ENCODE measurements at places on chromosomes 4 and X.

DNA sequence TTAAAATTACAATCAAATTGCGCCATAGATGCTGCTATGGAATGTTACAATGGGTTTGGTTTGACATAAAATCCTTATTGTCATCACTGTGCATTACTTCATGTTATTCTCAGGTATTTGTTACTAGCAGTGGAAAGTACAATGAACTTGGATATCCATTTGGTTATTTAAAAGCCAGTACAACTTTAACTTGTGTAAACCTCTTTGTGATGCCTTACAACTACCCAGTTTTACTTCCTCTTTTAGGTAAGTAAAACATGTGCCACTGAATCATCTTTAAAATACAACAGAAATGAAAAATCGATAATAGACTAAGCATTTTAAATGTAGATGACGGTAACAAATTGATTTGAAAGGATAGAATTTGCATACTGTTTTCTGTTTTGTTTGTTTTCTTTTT is 35.6 kb downstream of the INTS6L start:
- DNase-seq = no peak

- no peak for DNase-seq
These were observed 614.5 kb downstream of the TMA16 start for GRCh38 chr4:164108971-164109370.

DNA sequence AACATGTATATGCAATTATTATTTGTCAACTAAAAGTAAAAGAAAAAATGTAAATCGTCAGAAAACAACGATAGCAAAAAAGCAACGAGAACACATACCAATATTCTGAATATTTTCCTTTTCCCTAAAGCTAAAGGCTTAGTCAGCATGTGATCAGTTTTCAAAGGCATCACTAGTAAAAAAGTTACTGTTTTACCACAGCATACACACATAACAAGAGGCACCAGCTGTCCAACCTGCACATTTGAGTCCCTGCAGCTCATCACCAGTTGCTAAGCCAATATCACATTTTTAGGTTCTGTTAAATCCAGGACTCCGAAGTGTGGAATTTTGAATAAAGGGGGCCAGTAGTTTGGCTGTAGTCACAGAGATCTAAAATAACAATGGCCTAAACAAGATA is 203.8 kb downstream of the ADGRA3 start:
- DNase-seq = no peak

DNA sequence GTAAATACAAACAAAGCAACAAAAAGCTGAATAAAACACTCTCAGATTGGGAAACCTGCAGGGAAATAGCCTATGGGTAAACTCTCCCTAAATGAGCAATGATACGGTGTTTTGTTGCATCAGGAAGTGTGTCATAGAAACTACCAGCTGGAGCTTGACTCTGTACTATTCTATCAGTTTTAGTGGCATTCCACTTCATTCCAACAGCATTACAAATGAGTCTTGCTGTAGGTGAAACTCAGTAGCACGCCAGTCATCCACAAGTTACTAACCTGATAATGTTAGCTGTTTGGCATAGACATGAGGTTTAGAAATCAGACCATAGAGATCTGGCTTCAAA is 24.9 kb downstream of the FGFBP1 start:
- DNase-seq = no peak

DNA sequence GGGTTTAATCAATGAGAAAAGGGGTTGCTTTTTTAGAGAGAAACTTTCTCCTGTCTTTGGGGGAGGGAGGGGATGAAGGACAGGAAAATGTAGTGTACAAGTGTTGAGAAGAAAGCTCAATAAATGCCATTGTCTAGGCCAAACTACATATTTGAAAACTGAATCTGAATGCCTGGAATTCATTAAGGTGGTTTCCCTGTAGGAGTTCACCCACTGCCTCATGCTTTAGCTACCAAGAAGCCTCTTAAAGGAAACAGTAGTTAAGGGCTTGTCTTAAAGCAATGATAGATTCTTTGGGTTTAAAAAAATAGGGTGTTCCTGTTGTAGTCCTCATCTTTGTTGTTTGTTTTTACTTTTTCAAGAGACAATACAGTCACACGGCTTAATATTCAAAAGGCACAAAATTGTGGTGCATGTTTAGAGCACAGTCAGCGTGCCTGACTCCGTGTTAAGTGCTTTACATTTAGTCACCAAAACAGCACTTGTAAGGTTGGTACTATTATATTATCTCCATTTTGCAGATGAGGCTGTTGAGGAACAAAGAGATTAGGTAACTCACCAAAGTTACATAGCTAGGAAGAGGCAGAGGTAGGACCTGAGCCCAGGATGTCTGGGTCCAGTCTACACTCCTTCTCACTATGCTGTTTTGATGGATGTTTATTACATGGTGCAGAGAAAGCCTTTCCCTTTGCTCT is 46.0 kb downstream of the FNIP2 start:
- no peak for DNase-seq

- DNase-seq = no peak
These were observed 365.4 kb downstream of the DHRSX start for GRCh38 chrX:2135421-2135820.

- no peak for DNase-seq
These were observed 47.8 kb upstream of the DDX53 start for GRCh38 chrX:22952010-22952409.

DNA sequence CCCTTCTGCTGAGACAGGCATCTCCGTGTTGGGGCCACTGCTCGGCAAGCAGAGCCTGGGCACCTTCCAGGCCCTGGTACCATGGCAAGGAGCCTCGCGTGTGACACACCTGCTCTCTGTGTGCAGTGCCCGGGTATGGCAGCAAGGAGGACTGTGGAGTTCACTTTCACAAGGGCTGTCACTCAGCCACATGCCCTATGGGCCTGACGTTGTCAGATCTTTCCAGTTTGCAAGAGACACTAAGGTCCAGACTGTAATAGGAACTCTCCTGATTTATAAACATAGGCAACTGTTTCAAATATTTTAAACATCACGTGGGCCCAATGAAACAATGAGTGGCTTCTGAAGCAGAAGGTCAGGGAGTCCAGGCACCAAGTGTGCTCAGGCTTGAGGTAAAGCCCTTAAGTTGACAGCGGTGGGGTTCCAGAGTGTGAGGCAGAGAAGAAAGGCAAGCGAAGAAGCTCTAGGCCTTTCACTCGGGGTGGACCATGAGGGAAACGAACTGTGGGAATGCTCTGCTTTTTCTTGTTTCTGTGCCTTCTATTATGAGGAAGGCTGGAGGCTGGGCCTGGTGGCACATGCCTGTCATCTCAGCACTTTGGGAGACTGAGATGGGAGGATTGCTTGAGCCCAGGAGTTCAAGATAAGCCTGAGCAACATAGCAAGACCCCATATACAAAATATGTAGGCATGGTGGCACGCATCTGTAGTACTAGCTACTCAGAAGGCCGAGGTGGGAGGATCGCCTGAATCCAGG is 108.6 kb upstream of the TRIM2 start:
- DNase-seq = no peak

DNA sequence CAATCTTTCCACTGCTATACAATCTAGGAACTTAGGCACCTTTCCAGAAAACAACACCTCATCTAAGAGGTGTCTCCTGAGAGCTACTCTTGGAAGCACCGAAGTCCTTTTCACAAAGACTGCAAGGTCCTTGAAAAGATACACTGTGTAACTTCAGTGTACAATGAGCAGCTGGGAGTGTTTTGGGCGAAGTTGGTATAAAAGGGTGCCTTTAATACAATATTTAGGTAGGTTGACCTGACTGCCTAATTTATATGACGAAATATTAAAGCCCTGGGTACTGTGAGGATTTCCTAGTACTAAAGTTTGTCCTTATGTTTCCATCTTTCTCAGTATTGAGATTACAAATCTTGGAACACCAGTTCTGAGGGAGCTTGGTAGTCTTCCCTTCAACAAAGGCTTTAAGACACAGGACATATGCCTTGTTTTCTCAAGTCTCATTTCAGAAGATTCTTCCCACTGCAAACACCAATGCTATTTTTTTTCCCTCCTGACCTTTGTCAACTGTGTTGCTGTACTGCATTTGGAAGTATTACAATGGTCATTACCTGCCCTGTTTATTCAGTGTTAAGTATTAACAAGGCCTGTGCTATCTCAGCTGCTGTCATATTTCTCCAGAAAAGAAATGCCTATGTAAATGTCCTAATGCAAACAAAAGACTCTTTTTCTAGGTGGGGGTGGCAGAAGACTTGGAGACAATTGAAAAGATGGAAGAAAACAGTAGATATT is 134.2 kb downstream of the MAML3 start:
- no peak for DNase-seq

- DNase-seq = no peak
These were observed 39.6 kb downstream of the PDLIM5 start for GRCh38 chr4:94491322-94491721.

DNA sequence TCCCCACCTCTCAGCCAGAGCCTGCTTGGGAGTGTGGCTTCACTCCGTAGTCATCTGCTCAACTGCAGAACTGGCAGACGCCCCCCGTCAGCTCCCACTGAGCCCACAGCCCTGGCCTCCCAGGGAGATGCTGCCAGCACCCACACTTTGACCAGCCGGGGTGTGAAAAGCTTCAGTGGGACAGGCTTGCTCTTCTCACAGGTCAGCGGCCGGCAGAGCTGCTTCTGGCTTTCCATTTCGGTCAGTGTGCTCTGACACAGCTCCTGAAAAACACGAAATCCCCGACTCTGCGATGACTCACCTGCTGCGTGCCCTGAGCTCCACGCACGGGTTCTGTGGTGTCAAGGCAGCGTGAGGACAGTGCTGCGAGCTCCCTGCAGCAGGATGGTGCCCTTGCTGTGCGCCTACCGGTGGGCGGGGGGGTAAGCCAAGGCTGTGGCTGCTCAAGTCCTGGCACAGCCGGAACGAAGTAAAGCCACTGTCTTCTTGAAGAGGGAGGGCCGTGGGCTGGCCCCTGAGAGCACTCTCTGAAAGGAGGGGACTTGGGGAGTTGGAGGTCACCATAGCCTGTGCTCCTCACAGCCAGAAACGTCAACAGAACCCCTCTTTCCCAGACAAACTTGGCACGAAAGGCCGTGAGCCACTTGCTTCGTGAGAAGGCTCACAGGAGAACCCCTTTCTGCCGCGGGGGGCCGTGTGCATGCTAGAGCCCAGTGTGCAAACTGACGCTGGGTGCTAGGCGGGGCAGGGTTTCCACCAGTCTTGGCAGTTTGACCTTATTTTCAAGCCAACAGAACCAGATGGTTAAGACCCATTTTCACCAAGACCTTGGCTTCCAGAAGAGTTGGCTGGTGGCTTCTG is 23.6 kb downstream of the NOP14 start:
- no peak for DNase-seq

DNA sequence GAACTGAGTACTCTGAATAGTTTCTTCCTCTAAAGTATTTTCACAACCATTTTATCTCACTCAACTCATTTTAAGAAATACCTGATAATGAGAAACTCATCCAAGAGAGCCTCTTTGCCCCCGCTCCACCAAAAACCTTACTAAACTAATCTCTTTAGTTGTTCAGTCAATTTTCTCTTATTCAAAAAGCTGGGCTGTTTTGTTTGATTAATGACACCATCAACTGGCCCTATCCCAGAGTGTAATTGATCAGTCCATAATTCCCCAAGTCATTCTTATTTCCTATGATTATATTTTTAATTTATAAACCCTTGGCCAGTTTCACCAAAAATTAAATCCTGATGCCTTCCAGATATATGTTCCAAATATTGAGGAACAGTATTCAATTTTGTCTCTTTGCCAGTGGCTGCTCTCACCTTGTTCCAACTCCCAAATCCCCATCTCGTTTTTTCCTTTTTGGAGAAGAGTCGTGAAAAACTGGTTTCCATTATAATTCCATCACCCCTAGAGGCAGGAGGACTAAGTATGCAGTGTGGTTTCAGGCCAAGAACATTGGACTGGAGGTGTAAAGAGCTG is 10.4 kb downstream of the LIMCH1 start:
- no peak for DNase-seq

DNA sequence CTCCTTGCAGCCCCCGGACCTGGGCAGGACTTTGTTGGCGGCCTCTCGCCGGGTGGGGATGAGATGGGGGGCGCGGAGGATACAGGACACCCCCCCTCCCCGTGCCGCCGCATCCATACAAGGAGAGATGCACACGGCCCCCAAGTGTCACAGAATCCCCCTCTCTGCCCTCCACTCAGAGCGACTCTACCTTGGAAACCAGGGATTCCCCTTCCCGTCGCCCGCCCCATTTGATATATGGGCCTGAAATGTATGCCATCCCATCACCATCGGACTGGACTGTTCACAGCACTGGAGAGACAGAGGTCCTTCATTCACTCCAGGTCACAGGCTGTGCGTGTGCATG is 426 bp downstream of the PORCN start:
- no peak for DNase-seq

DNA sequence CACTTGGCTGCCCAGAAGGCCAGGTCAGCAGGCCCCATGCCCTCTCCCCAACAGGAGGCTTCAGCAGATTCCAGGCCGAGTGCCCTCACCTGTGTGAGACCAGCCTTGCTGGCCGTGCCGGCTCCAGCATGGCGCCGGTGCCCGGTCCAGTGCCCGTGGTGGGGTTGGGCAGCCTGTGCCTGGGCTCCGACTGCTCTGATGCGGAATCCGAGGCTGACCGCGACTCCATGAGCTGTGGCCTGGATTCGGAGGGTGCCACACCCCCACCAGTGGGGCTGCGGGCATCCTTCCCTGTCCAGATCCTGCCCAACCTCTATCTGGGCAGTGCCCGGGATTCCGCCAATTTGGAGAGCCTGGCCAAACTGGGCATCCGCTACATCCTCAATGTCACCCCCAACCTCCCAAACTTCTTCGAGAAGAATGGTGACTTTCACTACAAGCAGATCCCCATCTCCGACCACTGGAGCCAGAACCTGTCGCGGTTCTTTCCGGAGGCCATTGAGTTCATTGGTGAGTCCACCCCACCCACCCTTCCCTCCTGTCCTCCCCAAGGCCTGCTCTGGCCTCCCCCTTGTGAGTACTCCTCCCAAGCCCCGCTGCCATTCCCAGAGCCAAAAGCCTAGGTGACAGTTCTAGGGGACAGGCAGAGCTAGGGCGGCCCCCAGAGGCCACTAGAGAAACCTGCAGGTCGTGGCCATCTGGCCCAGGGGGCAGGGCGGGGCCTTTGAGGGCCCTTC is 2.3 kb downstream of the DUSP9 start:
- peak; percentile 16 for DNase-seq

DNA sequence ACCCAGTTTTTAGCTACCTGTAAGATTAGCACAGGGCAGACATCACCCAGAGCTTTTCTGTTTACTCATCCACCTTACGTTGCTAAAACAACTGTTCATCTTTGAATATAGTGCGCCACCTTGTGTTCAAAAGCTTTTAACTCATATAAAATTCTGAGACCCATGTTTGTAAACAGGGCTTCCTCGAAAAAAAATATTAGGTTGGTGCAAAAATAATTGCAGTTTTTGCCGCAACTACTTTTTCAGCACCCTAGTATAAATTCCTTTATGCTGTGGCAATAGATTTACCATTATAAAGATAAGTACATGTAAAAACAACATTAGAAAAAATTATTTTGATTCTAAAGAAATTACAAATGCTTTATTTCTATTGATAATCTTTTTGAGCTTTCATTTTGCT is 147.9 kb downstream of the LRBA start:
- DNase-seq = peak; percentile 17

GRCh38 chr4:69744157-69744478 is 16.3 kb downstream of the SULT1B1 start:
- DNase-seq = no peak

Measured in activated gamma-delta T cell treated with Interleukin-2 at 50 U/mL for 16 hours (primary cell).